ENCODE measurements at places on chromosomes 2 and 18.

GRCh38 chr2:23420840-23421476 lies 36.0 kb downstream of the KLHL29 start:
- no peak for DNase-seq

- no peak for DNase-seq
Measured at GRCh38 chr18:31978616-31979015, 35.7 kb upstream of the TRAPPC8 start.

DNA sequence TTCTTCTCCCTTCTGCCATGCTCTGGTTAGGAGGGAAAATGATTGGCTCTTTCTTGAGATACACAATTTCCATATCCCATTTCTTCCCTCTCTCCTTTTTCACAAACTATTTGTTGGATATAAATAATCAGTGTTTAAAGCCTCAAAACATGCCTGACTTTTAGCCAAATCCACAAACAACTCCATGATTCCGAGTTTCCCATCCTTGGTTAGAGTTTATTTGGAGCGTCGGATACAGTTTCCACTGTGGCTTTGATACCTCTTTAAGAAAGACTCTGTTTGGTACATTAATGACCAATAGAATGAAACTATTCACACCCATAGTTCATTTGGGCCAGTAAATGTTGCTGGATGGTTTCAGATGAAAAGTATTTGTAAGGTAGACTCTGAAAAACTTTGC lies 5.9 kb upstream of the FHL2 start:
- DNase-seq: no peak

DNA sequence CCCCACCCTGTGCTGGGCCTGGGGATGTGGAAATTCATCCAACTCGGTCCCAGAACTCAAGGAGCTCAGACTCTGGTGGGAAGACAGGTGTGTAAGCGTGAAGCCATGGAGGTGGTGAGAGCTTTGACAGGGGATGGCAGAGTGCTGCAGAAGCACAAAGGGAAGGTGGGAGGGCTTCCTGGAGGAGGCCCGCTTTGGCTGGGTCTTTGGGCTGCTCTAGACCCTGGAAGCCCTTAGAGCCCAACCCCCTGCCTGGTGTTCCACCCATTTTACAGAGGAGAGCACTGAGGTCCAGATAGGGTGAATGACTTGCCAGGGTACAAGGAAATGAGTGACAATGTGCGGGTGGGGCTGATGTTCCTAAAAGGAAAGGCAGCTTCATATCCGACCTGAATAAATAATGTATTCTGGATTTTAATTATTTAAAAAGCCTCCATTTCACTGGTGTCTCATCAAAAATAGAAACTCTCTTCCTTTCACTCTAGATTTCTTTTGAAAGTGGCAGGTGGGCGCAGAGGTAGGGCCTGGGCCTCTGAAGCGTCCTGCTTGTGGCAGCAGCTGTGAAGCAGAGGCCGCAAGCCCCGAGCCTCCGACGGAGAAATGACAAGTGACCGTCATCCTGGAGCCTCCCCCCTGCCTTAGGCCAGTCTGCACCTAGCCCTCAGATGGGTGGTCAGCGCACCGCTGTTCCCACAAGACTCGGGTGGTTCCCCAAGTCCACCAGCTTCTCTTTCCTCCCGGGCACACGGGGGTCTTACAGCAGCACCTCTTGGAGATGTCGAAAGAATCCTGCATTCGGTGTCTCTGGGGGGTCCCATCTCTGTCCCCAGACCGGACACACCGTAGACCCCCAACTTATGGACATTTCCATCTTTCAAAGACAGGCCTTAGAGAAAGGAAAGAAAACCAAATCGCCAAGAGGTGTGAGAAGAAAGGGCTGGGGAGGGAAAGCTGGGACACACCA lies 71.0 kb upstream of the TAF1B start:
- no peak for DNase-seq

DNA sequence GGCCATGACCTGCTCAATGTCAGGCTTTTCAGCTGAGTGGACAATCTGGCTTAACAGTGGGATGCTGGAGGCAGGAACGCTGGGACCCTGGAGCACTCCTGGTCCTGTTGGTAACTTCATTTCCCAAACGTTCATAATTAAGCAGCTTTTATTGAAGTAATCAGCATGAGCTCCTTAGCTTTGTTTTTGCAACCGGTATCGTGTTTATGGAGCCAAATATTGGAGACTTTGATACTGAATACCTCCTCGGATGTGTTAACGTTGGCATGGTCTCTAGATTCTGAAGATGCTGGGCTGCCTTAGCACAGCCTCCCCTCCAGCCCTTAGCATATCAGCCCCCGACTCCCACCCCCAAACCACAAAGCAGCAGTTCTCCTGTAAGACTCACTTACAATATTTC lies 60.7 kb downstream of the OSR1 start:
- DNase-seq: no peak

DNA sequence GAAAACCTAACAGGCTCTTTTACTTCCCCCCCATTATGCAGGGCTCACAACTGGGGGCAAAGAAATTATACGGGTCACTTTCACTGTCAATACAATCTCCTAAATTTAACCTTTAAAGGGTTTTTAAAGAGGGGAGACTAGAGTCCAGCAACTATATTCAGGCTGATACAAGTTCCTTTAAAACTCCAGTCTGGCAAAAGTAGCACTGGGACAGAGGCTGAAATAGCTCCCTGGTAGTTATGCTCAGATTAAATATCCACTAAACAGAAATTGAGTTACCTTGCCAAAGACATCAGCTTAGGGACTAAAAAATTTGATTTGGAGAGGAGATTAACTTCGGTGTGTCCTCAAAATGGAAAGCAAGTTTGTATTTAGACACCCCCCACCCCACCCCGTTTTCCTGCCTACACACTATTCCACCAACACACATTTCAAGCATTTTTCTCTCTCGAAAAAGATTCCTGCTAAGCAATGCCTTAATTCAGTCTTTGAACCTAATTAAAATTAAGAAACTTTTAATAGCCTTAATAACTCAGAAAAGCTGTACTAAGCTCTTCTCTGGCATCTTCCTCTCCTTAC lies 127.2 kb downstream of the OSBPL1A start:
- no peak for DNase-seq

DNA sequence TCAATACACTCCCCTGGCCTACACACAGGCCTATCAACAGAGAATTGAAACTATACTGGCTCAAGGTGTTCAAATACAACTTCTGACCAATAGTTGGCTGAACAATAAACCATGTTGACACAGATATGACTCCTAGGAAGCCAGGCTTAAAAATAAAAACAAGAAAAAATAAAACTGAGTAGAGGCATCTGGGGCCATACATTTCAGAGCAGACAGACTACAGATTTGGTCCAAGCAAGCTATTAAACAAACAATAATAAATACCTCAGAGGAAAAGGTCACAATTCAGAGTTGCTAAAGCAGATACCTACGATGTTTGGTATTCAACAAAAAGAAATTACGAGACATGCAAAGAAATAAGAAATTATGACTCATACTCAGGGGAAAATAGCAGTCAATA lies 132.8 kb upstream of the ACVR2A start:
- DNase-seq: no peak

GRCh38 chr2:130335226-130335625 lies 7.5 kb upstream of the IMP4 start:
- no peak for DNase-seq

DNA sequence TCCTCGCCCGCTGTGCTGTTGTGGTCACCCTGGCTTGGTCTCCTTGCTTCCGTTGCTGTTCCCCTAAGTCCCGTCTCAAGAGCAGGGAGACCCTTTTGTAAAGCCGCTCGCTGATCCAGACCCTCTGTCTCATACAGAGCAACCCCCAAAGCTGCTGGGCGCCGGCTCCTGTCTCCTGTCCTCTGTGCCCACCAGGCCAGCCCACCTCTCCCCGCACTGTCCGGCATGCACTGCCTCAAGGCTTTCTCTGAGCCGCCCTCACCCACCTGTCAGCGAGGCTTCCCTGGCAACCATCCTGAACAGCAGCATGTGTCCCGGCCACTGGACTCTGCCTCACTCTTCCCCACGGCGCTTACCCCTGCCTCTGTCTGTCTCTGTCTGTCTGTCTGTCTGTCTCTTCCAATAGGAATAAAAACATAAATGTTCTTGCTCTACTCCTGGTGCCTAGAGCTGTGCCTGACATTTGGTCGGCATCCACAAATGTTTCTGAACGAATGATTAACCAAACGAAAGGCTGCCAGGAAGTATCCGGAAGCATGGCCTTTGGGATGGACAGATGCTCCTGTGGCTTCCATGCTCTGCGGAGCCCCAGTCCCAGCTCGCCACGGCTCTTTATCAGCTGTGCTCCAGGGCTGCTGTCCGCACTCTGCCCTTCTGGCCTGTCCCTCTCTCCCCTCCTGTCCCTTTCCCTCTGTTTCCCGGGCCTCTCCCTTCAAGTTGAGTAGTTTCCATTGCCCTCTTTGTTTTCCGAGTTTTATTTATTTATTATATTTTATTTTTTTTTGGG lies 7.8 kb downstream of the COLEC11 start:
- DNase-seq: no peak

DNA sequence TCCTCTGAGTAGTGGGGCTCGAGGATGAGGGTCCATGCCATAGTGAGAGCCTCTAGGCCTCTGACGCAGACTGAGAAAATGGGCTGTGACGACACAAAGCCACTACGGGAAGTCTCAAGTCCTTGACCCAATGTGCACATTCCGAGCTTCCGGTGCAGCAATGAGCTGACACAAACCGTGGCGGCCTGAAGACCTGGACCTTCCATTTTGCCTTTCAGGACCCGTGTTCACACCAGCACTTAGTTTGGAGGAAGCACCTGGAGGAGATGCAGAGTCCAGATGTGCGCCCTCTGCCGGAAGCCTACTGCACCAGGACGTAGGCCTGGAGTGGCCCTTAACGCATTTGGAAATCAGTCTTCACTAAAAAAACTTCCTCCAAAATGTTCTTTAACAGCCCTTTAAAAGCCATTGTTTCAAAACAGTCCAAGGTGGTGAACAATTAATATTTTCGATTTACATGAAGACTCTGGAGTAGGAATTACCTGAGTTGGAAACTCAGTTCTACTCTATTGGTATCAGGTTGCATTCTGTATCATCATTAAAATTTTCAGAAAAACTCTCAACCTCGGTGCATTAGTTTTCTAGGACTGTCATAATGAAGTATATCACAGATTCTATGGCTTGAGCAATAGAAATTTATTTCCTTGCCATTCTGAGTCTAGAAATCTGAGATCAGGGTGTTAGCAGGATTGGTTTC lies 33.9 kb downstream of the BMP10 start:
- DNase-seq: peak; percentile 73

GRCh38 chr2:231161252-231161839 lies 36.5 kb upstream of the HTR2B start:
- DNase-seq: no peak

GRCh38 chr2:143190431-143190830 lies 61.2 kb downstream of the ARHGAP15 start:
- no peak for DNase-seq

- DNase-seq: no peak
Measured at GRCh38 chr18:3360211-3360610, 89.8 kb upstream of the TGIF1 start.

DNA sequence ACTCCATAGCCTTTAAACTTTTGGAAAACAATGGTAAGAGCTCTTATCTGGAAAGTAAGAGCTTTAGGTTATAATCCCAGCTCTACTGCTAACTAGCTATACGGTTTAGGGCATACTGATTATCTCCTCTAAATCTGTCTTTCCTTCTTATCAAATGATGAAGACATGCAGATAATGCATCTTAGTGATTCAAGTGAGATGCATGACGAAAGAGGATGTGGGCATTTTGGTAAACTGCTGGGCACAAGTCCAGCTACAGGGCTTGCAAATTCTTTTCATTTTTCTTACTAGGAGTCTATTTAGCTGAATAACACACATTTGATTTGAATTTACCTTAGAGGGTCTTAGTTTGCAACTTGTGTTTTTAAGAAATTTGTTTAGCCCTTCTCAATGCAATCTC lies 1604.8 kb upstream of the ZEB2 start:
- no peak for DNase-seq

- DNase-seq: no peak
Measured at GRCh38 chr2:16416651-16417050, 249.0 kb downstream of the CYRIA start.

DNA sequence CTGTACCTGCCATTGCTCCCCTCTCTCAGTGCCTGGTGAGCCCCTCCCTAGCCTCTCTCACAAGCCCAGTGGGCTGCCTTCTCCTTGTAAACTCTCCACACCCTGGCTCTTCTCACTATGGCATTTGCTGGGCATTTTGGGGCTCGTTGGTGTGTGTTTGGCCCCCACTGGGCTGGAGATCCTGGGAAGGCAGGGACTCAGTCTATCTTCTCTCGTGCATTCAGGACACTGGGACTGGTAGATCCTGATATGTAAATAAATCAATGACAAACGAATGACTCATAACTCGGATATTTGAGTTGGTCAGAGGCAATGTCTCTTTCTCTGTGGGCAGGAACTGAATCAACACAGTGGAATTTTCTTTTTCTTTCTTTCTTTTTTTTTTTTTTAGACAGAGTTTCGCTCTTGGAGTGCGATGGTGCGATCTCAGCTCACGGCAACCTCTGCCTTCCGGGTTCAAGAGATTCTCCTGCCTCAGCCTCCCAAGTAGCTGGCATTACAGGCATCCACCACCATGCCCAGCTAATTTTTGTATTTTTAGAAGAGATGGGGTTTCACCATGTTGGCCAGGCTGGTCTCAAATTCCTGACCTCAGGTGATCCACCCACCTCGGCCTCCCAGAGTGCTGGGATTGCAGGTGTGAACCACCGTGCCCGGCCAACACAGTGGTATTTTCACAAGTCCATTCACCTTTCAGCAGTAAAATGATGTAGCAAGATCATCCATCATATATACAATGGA lies 144.6 kb upstream of the SPRED2 start:
- DNase-seq: no peak

- DNase-seq: no peak
Measured at GRCh38 chr18:11249391-11249790, 100.0 kb upstream of the PIEZO2 start.

- DNase-seq: no peak
Measured at GRCh38 chr2:8511868-8512612, 169.8 kb upstream of the ID2 start.

- DNase-seq: no peak
Measured at GRCh38 chr2:133331436-133331835, 236.8 kb downstream of the NCKAP5 start.

DNA sequence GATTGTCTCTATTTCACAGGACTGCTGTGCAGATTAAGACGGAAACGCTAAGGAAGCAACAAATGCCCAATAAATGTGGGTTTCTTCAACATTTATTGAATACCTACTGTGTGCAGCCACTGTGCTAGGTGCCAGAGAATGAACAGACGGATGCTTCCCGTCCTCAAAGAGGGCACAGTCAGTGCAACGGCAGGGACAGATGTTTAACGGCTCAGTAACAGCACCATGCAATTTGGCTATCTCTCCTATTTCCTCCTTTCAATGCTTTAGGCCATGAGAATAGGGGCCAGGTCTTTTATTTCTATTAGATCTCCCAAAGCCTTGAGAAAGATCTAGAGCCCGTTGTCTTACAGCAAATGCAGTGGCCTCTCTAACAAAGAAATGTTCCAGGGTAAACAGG lies 7.2 kb downstream of the EDAR start:
- no peak for DNase-seq
